Natural killer cell (primary cell): ENCODE measurements at places on chromosomes 1 and 21. TPM values are rescaled to one million over a fixed set of nuclear protein-coding genes. Genes with fewer than 3 reads are reported as not detected.

GRCh38 chr1:182888736-182889531 lies 49.8 kb downstream of the DHX9 start:
- H3K27me3 ChIP-seq = no peaks in the 10 kb centered on the region
- H3K4me1 ChIP-seq = peaks cover 11% of the 10 kb centered on the region

GRCh38 chr1:220544901-220545303 lies 17.0 kb downstream of the MARK1 start:
- no peak overlapping the region for H3K27ac ChIP-seq
- H3K4me1 ChIP-seq = no peaks in the 10 kb centered on the region
- no peak overlapping the region for H3K4me3 ChIP-seq
- no peaks in the 10 kb centered on the region for H3K36me3 ChIP-seq

DNA sequence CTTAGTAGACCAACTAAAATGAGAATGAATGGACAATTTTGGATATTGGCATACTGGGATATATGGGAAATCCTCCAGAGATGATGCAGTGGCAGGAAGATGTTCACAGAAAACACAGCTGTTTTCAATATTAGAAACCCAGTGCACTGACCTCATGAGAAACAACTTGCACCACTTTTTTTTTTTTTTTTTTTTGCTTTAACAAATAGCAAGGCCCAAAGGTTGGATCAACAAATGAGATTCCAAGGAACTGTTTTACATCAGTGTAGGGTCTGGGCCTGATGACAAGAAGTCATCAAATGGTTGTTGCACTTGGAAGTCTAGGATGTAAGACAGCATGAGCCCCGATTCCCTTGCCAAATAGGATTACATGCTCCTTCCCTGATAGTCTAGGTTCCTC lies 110.7 kb downstream of the SLC25A24 start:
- H3K4me3 ChIP-seq = no peak overlapping the region
- DNase-seq = no peak
- H3K27me3 ChIP-seq = no peaks in the 10 kb centered on the region
- no peaks in the 10 kb centered on the region for H3K4me1 ChIP-seq
- no peak overlapping the region for H3K27ac ChIP-seq

DNA sequence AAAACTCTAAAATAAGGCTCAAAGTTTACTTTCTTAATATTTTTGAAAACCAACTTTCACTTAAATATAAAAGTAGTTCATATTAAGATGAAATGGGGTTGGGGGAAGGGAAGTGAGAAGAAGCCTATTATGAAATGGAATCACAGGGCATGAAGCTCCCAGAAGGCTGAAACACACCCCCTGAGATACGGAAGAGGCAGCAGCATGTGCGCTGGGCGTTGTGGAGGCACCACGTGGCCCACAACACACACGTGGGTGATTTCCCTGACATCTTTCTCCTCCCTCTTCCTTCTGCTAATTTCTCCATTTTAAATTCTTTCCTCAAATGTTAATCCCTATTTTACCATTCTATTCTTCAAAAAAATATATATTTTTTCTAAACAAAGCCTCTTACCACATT lies 35.6 kb upstream of the SEC16B start:
- no peaks in the 10 kb centered on the region for H3K36me3 ChIP-seq
- no peak for DNase-seq
- H3K4me1 ChIP-seq = no peaks in the 10 kb centered on the region
- no peaks in the 10 kb centered on the region for H3K27me3 ChIP-seq

GRCh38 chr1:245516284-245516759 lies 361.5 kb downstream of the KIF26B start:
- DNase-seq = no peak
- no peak overlapping the region for H3K4me3 ChIP-seq
- H3K36me3 ChIP-seq = no peaks in the 10 kb centered on the region
- no peaks in the 10 kb centered on the region for H3K4me1 ChIP-seq
- H3K27me3 ChIP-seq = no peaks in the 10 kb centered on the region
- H3K27ac ChIP-seq = no peak overlapping the region

- no peak for DNase-seq
- H3K36me3 ChIP-seq = peaks cover 4% of the 10 kb centered on the region
- H3K27ac ChIP-seq = no peak overlapping the region
- H3K27me3 ChIP-seq = no peaks in the 10 kb centered on the region
- H3K4me3 ChIP-seq = no peak overlapping the region
These were observed 15.5 kb downstream of the CHAF1B start for GRCh38 chr21:36400719-36401118.

DNA sequence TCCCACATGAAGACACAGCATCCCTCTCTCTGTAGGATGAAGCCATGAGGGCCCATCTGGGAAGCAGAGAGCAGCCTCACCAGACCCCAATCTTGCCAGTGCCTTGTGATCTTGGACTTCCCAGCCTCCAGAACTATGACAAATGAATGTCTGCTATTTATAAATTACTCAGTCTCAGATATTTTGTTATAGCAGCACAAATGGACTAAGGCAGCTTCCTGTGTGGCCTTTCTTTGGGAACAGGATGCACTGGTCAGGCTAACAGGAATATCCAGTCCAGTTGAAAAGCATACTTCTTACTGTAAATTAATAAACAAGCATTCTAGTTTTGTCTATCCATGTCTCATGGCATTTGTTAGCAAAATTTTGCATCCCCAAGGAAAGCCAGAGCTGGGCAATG lies 134.1 kb upstream of the ETV3 start:
- no peak overlapping the region for H3K27ac ChIP-seq
- DNase-seq = no peak
- no peak overlapping the region for H3K4me3 ChIP-seq
- no peaks in the 10 kb centered on the region for H3K36me3 ChIP-seq
- H3K4me1 ChIP-seq = peaks cover 11% of the 10 kb centered on the region

- H3K36me3 ChIP-seq = no peaks in the 10 kb centered on the region
- H3K4me3 ChIP-seq = no peak overlapping the region
- no peaks in the 10 kb centered on the region for H3K27me3 ChIP-seq
- no peaks in the 10 kb centered on the region for H3K4me1 ChIP-seq
These were observed 48.8 kb downstream of the EDN2 start for GRCh38 chr1:41435570-41436178.

DNA sequence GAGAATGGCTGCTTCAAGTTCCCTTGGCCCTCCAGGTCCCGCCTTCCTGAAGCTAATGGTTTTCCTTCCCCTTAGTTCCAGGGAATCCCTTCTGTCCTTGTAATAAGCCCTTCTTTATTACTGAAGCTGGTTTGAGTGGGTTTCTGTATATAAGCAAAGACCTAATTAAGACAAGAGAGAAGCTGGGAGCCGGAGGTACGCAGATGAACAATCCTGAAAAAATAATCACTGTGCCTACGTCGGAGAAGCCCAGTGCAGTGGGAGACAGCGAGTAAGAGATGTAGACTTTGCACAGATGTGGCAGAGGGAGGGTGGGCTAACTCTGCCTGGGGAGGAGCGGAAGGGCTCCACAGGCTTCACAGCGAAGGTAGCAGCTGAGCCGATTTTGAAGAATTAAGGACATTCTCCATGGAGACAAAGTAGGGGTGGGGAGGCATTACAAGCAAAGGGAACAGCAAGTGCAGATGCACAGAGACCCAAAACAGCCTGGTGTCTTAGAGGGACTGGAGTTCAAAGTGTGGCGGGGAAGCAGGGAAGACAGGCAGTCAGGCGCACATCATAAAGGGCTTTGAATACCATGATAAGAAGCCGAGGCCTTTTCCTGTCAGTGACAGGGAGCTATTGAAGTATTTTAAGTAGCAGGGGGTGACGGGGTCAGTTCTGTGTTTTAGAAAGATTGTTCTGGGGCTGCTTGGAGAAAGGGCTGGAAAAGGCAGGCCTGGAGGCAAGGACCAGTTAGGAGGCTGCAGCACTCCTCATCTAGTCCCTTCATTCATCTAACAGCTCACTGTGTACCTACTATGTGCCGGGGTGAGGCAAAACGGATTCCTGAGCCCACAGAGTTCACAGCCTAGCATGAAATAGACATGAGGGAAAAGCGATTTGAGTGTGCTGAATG lies 6.5 kb downstream of the RIMS3 start:
- no peak for DNase-seq
- no peaks in the 10 kb centered on the region for H3K4me1 ChIP-seq
- H3K27ac ChIP-seq = no peak overlapping the region
- no peaks in the 10 kb centered on the region for H3K36me3 ChIP-seq
- H3K27me3 ChIP-seq = no peaks in the 10 kb centered on the region

DNA sequence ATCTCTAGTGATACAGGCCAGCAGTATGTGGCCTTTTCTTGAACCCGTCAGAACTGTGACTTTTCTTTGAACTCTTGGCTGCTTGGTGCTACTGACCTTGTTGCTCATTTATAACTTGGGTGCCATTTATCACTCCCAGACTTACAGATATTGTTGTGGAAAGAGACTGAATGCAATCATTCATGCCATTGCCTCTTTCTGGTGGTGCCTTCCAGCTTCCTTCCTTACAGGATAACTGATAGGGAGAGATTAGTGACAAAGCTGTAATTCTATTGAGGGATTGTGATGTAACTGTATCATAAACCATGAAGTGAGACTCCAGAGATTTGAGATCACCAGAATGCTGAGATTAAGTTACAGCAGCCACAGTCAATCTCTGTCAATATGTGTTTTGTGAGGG lies 256.5 kb downstream of the USP25 start:
- no peaks in the 10 kb centered on the region for H3K36me3 ChIP-seq
- DNase-seq = no peak
- H3K27me3 ChIP-seq = no peaks in the 10 kb centered on the region
- H3K4me3 ChIP-seq = no peak overlapping the region

DNA sequence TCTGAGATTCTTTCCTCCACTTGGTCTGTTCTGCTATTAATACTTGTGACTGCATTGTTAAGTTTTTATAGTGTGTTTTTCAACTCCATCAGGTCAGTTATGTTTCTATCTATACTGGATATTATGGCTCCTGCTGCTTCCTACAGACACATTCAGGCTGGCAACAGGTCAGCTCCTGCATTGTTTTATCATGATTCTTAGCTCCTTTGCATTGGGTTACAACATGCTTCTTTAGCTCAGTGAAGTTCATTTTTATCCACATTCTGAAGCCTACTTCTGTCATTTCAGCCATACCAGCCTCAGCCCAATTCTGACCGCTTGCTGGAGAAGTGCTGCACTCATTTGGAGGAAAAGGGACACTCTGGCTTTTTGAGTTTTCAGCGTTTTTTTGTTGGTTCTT lies 37.3 kb upstream of the F3 start:
- no peak overlapping the region for H3K4me3 ChIP-seq
- H3K27ac ChIP-seq = no peak overlapping the region
- H3K36me3 ChIP-seq = no peaks in the 10 kb centered on the region
- no peaks in the 10 kb centered on the region for H3K27me3 ChIP-seq
- no peak for DNase-seq

DNA sequence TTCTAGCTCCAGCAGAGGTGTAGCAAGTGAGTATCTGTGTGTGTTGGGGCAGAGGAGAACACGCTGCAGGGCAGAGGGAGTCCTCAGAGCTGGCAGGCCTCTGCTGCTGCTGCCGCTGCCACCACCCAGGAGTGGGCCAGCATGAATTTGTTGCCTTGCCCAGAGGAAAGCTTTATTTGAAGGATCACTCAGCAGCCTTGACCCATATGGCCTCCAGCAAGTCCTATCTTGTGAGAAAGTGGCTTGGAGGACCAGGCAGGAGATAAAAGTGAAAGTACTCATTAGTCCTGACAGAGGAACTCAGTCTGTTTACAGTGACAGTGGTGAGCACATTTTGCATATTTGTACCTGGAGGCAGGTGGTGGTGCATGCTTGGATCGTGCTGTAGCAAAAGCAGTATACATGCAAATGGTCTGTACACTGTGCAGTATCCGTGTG lies 3.1 kb downstream of the TRAF5 start:
- H3K4me1 ChIP-seq = peaks cover 75% of the 10 kb centered on the region
- DNase-seq = no peak
- peak overlapping the region; percentile 13 for H3K4me3 ChIP-seq

The TLR5 gene
- total RNA-seq = 0.24 TPM

The RGS7 gene
- total RNA-seq = not detected

The RGS8 gene
- not detected for total RNA-seq

The CTH gene
- total RNA-seq = 3.6 TPM
